Stimulated activated CD4-positive, alpha-beta T cell treated with anti-CD3 and anti-CD28 coated beads, Interleukin-15, amount 100 ng/mL, for 1 hour (primary cell): ENCODE measurements at places on chromosomes 2 and 18.

DNA sequence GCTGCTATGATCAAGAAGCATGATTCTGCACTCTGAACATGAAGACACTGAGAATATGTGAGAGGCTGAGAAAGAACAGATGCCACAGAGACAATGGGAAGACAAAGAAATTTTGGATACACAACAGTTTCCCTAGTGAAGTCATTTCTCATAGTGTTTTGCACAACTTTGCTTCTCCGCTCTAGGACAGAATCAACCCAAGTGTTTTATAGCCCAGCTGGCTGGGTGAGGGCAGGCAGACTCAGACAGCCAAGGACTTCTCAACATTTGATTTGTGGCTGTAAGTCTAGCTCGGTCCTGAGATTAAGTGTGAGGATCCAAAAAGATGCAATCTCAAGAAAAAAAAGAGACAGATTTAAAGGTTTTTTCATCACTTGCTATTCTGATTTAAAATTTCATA is 536.5 kb upstream of the CRIM1 start:
- DNase-seq = no peak

- DNase-seq = no peak
These were observed 400.2 kb upstream of the SPHKAP start for GRCh38 chr2:228581731-228582130.

DNA sequence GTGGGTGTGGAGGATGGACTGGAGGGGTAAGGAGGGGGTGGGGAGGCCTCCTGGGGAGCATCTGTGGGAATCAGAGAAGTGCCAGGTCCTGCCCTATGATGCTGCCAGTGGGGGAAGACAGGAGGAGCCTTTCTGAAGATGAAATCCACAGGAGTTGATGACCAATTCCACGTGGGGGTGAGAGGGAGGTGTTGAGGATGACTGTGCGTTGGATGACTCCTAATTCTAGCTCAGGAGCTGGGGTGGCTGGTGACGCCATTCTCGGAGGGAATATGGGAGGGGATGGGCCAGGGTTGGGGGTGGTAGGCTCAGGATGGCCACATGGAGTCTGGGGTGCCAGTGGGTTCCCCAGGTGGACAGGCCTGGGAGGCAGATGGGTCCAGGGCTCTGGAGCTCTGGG is 32.3 kb downstream of the EMX1 start:
- no peak for DNase-seq

DNA sequence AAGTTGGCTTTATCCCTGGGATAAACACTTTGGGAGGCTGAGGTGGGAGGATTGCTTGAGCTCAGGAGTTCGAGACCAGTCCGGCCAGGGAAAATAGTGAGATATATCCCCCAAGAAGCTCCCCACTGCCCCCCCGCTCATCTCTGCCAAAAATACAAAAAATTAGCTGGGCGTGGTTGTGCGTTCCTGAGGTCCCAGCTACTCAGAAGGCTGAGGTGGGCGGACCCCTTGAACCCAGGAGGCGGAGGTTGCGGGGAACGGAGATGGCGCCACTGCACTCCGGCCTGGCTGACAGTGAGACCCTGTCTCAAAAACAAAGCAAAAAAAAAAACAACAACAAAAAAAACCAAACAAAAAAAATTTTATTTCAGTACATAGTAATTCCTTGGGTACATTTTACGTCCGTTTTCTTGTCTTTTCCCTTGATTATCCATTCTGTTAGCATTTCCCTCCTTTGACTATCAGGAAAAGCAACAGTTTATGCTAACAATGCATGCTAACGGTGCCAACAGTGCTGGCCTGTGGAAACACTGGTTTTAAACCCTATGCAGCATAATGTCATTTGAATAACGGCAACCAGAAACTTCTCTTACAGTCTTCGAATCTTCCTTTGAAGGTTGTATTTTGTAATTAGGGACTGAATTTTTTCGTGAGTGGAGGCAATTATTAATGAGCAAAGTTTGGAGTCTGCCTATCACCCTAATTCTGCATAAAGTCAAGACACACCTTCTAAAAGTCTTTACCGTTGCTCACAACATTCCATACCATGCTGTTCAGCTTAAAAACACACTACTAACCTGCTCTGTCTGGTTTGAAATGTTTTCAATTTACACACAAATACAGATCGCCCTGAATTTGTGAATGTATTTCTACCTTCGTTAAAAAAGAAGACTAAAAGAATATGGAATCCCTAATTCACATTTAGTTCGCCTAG is 721 bp upstream of the MIB1 start:
- no peak for DNase-seq

DNA sequence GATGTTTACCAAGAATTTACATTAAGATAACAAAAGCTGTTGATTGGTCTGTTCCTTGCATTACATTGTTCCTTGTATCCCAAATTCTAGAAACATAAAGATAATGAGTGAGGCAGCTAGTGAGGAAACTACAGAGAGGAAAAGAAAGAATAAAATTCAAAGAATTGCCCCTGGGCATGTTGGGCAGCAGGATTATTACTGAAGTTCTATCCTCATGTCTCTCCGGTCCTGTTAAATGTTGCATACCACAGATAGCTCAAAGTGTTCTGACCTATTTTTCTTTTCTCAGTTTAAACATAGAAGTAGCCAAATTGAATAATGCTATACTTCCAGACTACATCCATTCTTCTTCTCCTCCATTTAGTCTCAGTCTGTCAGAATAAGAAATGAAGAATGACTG is 58.2 kb upstream of the DYNC1I2 start:
- DNase-seq = no peak
